Muscle of back (tissue), 13 donors: ENCODE measurements at places on chromosomes 3 and 15. TPM values are rescaled to one million over a fixed set of nuclear protein-coding genes. Genes with fewer than 3 reads are reported as not detected.

Gene C3orf52
- polyA plus RNA-seq, result 5.0 TPM

DNA sequence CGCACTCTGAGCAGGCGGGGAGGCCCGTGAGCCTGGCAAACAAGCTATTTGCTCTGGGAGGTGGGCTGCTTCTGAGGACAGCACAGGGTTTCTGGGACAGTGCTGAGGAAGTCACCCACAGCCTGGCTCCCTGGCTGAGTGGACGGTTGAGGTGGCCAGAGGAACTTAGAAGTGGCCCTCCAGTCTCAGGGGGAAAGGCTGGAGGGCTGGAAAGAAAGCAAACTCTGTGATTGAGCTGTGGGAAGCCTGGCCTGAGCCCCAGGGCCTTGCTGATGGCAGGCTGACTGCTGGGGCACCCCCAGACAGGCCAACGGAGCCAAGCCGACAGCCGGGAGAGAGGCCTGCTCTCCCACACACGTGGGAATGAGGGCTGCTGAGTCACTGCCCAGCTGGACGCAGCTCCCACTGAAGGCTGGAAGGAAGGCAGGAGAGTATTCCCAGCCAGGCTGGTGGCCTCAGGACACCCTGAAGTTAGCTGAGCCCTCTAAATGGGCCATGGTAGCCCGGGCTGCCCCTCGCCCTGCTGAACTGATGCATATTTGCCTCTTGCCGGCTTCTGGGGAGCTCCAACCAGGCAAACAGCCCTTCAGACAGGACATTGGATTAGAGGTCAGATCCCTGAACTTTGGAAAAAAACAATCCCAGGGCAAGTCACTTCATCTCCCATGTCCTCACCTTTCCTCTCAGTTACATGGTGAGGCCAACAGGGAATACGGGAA is 98.0 kb upstream of the TLE3 start:
- DNase-seq, result peak; percentile 61

Gene RYR3
- polyA plus RNA-seq, result 61.0 TPM

- no peak for DNase-seq
Measured at GRCh38 chr3:45618081-45618509, 23.5 kb downstream of the LIMD1 start.

- no peak for DNase-seq
Measured at GRCh38 chr3:120550546-120550945, 45.6 kb upstream of the NDUFB4 start.

DNA sequence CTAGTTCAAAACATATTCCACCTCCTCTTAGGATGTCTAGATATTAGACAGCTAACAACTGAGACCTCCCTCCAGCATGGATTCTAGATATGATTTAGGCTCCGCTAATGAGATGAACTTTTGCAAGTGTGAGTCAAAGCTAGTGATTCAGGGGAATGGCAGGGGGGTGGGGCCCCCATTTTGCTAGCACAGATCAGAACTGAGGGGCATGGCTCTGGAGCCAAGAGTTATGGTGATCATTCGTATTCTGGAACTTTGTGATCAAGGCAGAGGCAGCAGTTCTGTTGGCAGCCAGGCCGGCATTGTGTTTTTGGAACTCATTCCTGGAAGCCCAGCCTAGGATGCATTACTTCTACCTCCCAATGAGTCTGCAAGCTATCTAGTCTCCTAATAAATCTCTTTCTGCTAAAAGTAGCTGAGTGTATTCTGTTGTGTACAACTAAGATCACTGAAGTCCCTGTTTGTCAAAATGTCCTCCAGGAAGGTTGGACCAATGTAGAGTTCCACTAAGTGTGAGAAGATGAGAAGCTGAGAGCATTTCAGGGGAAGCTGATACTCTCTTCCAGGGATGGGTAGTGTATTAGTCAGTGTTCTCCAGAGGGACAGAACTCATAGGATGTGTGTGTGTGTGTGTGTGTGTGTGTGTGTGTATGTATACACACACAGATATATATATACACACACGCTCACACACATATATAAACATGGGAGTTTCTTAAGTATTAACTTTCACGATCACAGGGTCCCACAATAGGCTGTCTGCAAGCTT is 312.7 kb downstream of the TLE3 start:
- DNase-seq, result no peak

Gene PBRM1
- polyA plus RNA-seq, result 45.9 TPM

- DNase-seq, result no peak
Measured at GRCh38 chr15:65903296-65904073, 34.2 kb downstream of the RAB11A start.

- no peak for DNase-seq
Measured at GRCh38 chr3:42079701-42080452, 11.3 kb upstream of the TRAK1 start.

DNA sequence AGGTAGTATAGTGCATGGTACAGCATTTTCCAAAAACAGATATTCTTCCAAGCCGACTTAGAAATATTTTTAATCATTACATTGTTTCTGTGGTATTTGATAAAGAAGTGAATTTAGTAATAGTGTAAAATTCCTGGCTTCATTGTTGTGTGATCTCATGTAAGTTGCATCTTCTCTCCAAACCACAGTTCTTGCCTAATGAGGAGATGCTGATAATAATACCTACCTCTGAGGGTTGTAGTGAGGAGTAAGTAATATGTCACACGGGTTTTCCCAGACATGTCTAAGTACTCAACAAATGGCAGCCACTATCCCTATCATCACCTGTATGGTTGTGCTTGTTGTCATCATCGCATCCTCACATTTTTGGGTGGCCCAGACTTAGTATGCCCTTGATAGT is 167.3 kb downstream of the SLCO3A1 start:
- no peak for DNase-seq

GRCh38 chr3:126907557-126907956 is 75.4 kb upstream of the PLXNA1 start:
- DNase-seq, result no peak

DNA sequence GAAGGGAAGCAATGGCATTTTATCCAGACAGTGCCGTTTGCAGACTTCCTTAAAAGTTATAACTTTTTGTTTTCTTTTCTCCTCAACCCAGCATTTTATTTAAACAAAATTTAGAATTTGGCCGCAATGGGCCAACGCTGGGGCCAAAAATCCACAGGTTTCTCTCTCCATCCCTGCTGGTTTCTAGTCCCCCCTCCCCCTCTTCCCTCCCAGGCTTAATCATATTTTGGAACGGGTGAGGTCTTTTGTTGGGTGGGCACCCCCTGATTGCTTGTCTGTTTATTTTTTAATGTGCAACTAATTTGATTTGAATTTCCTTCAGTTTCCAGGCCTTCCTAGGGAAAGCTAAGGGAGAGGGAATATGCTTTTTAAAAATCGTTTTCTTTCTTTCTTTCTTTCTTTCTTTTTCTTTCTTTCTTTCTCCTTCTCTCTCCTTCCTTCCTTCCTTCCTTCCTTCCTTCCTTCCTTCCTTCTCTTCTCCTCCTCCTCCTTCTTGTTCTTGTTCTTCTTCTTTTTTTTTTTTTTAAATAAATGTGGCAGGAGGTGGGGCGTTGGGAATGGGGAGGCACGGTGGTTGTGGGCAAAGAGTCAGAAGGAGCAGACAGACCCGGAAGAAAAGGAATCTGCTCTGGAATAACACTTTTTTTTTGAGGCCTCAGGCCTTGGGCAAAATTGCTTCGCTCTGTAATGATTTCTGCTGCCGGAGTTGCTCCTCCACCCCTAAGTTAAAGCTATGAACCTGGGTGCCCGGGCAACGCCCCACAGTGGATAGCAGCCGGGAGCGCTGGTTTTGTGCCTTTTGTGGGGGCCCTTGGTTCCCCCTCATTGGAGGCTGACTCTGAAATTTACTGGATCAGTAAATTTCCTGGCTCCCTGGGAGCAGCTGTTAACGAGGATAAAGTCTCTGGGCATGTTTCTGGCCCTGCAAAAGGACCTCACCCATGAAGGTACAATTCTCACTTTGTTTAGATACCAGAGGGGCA is 1.9 kb downstream of the FNDC3B start:
- DNase-seq, result peak; percentile 82
